NCI-H524 treated with DMSO at 0.1 percent for 48 hours (cell line): ENCODE measurements at places on chromosomes 6 and 20.

DNA sequence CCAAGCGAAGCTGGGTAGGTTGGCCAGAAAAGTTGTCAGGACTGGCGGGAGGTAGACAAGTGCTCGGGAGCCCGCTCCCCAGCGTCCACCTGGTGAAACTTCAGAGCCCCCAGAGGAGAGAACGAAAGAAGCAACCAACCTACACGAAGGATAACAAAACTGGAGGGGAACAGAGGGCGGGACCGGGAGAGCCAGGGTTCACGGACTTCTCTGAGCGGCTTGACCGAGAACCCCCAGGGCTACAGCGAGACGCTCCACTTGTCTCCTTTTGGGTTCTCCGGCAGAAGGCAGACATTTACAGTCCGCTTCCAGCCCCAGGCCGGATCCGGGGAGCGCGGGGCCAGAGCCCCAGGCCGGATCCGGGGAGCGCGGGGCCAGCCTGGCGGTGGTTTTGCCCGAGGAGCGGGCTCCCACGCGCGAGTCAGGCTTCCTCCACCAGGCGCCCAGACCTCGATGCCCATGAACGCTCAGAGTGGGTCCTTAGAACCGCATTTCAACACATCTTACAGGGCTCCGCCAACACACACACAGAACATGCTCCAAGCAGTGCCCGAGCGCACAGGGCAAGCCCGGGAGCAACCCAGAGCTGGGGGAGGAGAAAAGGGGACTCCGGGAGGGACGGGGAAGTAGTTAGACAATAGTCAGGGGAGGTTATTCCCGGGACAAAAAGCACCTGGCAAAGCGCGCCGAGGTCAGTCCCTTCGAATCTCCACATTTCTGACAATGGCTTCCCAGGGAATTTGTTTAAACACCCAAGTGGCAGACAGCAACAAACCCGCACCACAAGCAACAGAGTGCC, 1.1 kb downstream of the PTPRK start:
- DNase-seq, result peak; percentile 67

- DNase-seq, result no peak
These were observed 5.5 kb upstream of the HLA-E start for GRCh38 chr6:30483677-30484279.

- DNase-seq, result no peak
These were observed 419.2 kb upstream of the SULF2 start for GRCh38 chr20:48204499-48204898.

GRCh38 chr6:21264288-21265033, 329.1 kb upstream of the SOX4 start:
- DNase-seq, result no peak

- no peak for DNase-seq
These were observed at the start of gene FOXA2 for GRCh38 chr20:22584522-22584921. Gene FOXA2, minus strand, starts transcription at chr20:22584572. Its CDS starts 294 bp downstream, at chr20:22584278.

DNA sequence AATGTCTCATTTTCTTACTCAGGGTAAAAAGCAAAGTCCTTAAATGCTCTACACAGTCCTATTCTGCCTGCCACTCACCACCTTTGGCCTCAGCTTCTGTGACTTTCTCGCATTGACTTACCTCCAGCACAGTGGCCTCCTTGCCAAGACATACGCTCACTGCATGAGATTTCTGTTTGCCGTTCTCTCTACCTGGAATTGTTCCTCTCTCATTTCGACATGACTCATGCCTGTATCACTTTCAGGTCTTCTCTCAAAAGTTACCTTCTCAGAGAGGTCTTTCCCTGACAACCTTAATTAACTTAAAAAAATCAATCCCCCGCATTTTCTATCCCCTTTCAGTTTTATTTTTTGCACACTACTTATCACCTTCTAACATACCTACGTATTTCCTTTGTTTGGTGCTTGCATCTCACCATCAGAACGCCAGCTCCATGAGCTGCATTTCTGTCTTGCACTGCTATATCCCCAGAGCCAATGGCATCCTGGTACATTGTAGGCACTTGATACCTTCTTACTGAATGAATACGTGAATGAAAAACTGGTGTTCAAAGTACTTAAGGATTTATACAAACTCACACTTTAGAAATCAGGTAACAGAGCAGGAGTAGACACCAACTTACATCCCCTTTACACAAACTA, 24.5 kb downstream of the TENT5A start:
- DNase-seq, result no peak

GRCh38 chr20:48766205-48766604, 61.6 kb downstream of the PREX1 start:
- DNase-seq, result no peak

DNA sequence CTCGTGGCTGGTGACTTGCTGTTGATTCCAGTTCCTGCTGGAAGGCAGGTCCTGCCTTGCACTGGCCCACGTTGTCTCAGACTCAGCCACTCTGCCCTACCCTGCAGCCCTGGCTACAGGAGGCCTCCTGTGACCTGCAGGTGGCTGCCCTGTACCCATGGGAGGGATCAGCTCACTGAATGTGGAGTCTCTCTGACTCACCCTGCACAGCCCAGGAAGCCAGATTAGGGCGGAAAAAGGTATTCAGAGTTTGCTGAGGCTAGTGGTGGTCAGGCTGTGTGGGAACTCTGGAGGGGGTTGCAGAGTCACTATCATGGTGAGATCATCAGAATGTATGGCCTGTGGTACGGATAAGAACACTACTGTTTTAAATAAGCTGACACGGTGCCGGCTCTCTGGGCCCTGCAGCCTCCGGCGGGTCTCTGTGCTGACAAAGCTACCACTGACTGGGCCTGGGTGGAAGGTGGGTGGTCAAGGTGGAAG, 24.7 kb upstream of the PYGB start:
- DNase-seq, result no peak

- peak; percentile 98 for DNase-seq
These were observed 147.2 kb downstream of the CFAP61 start for GRCh38 chr20:20199361-20200160.

- DNase-seq, result no peak
These were observed 7.1 kb downstream of the MOCS1 start for GRCh38 chr6:39927159-39927558.

DNA sequence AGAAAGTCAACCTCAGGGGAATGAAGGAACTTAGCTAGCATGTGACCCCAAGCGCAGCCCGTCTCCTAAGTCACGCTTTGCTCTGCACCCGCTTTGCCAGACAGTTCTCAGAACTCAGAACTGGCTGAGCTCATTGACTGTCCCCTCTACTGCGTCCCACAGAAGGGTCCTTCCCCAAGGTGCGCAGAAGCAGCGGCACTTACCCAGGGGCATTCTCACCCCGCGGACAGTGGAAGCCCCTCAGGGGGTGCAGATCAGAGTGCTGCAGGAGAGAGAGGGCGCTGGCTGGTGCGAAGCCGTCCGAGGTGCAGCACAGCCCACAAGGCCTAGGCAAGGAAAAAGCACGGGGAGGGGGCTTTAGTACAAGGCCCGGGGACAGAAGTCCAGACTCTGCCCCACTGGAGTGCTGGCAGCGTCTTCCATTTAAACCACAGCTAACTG, 807 bp downstream of the SNHG17 start:
- no peak for DNase-seq

DNA sequence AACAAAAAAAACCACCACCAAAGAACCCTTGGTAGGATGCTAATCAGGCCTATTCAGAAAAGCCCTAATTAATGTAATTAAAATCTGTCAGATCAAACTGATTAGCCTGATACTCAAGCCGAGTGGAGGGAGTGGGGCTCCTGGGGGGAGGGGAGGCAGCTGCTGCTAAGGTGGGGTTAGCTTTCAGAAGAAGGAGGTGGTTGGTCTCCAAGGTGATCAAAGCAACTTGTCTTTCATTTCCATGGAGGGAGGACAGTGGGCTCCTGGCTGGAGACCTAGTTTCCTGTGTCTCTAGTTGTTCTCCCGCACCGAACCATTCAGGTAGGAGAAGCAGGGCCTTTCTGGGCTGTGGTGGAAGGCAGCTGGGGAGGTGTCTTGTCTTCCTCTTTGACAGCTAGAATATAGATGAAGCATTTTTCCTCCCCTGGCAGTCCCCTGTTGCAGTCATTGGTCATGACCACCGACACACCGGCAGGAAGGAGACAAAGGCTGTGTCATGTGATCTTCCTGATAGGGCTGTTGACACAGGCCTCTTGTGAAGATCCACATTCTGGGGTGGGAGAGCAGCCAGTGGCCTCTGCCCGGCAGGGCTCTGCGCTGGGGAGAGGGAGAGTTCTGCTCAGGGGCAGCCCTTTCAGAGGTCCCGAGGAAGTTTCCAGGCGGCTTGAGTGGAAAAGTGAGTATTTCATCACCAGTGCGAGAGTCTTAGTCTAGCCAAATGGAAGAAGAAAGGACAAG, 39.9 kb upstream of the PRDM1 start:
- DNase-seq, result no peak

GRCh38 chr6:27870291-27870870, 41.8 kb downstream of the OR2B2 start:
- no peak for DNase-seq

GRCh38 chr6:77587963-77588362, 64.9 kb upstream of the MEI4 start:
- DNase-seq, result no peak

DNA sequence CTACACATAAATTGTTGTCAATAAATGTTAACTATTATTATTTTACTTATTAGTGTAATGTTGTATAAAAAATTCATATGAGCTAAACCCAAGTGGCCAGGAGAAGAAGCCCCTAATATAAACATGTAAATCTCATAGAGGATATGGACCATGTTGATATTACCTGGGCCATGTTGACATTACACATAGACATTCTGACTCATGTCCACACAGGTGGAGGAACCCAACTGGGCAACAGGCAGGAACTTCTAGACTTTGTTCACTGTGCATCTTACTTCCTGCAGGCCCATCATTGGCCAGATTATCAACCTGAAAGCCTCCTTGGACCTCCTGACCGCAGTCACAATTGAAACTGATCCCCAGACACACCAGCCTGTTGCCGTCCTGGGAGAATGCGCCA, 7.2 kb downstream of the BPIFA2 start:
- DNase-seq, result no peak

DNA sequence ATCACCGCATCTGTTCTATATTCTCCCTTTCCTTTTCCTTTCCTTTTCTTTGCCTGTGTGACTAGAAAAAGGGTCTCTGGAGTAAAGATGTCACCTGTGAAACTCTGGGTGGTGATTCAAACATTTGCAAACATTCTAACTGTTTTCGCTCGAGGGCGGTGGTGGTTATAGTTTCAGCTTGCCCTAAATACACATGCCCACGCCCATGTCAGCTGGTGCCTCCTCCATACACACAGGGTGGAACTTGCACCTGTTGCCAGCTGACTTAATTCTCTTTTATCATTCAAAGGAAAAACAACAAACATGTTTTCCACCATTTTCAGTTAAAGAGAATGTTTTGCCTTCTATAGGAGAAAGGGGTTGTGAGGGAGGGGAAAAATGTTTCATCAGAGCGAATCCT, 381.9 kb upstream of the ARID1B start:
- DNase-seq, result no peak

DNA sequence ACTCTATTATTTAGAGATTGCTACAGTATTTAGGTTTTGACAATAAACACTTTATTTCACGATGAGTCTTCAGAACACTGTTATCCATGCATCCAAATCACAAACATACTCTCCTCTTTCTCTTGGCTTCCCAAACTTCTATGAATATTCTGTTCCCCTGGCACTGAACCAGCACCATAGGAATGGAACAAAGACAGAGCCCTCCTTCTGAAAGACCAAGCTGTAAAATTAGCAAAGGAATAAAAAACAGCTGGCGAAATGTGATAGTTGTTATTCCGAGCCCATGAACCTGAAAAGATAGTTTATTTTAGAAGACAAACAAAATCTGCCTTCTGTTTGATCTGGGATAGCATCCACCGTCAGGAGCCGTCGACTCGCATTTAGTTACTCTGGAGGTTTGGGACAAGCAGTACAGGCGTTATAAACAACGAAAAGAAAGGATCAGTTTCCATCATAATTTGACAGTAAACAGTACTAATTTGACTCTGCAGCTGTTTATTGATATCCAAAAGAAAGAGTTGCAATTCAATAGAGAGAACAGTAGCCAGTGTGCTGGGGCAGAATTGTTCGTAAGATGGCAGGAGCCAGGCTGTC, 161.4 kb downstream of the CLIC5 start:
- DNase-seq, result no peak

DNA sequence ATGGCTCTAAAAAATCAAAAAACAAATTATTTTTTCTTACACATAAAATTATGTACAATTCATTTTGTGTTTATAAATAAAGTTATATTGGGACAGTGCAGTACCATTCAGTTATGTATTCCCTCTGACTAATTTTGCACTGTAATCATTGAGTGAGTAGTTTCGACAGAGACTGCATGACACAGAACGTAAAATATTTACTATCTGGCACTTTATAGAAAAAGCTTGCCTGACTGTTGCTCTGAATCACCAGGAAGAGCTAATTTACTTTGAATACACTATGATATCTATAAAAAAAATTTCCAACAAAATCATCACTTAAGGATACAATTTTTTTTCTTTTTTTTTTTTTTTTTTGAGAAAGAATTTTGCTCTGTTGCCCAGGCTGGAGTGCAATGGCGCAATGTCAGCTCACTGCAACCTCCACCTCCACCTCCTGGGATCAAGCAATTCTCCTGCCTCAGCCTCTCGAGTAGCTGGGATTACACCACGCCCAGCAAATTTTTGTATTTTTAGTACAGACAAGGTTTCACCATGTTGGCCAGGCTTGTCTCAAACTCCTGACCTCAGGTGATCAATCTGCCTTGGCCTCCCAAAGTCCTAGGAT, 11.0 kb upstream of the KHDC1L start:
- DNase-seq, result no peak

GRCh38 chr20:6888736-6889395, 121.4 kb downstream of the BMP2 start:
- no peak for DNase-seq

- no peak for DNase-seq
These were observed 98.6 kb downstream of the RFX6 start for GRCh38 chr6:116975600-116975999.

GRCh38 chr6:39790772-39791171, 1.4 kb upstream of the DAAM2 start:
- DNase-seq, result no peak

- DNase-seq, result no peak
These were observed 11.0 kb downstream of the SLC29A1 start for GRCh38 chr6:44234101-44235025.

- no peak for DNase-seq
These were observed at the start of gene CLDN20 for GRCh38 chr6:155263373-155264063. Gene CLDN20, plus strand, starts transcription at chr6:155264013. Its CDS starts 11,707 bp downstream, at chr6:155275720.

DNA sequence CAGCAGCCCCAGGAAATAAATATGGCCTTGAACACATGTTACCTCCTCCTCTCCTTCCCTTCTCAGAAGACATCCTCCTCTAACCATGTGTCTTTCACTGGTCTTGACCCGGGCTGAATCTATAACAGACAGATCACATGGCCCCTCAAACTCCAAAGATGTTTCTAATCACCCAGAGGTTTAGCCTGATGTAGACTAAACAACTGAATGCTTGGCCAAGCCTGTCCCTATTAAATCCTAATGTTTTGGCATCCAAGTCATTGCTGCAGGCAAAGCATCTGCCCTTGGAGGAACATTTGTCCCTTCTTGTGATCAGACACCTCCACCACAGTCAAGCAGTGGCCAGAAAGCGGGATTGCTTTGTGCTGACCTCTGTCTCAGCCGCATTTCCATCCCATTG, 65.5 kb downstream of the ANKRD60 start:
- DNase-seq, result no peak

- no peak for DNase-seq
These were observed 422.0 kb upstream of the HS3ST5 start for GRCh38 chr6:114764866-114765265.
